T-helper 17 cell (primary cell): ENCODE measurements at places on chromosomes 11 and 22. TPM values are rescaled to one million over a fixed set of nuclear protein-coding genes. Genes with fewer than 3 reads are reported as not detected.

UBQLN3 gene
- 0.20 TPM for total RNA-seq

IGSF22 gene
- total RNA-seq: 2.0 TPM

DAGLA gene
- total RNA-seq: 2.1 TPM

HBE1 gene
- total RNA-seq: not detected
